ENCODE measurements at places on chromosomes 13 and 19. TPM values are rescaled to one million over a fixed set of nuclear protein-coding genes. Genes with fewer than 3 reads are reported as not detected.

Gene ZNF559
- 8.6 TPM for total RNA-seq

Gene ZIC5
- total RNA-seq = not detected

Gene POLRMT
- total RNA-seq = 78.8 TPM

Gene DACT3
- 1.0 TPM for total RNA-seq

Gene ZNF429
- total RNA-seq = 7.1 TPM

Gene CGB8
- not detected for total RNA-seq

Gene PRRG2
- 0.24 TPM for total RNA-seq

Gene UBE2L5
- total RNA-seq = not detected

Gene S1PR5
- total RNA-seq = 0.30 TPM

Gene PRTN3
- not detected for total RNA-seq

Gene CHMP2A
- total RNA-seq = 107 TPM

Gene KCNK6
- total RNA-seq = 0.54 TPM

Gene PHF11
- 9.5 TPM for total RNA-seq

All from psoas muscle (tissue), 8 donors.